ENCODE measurements at places on chromosomes 6 and 20.

DNA sequence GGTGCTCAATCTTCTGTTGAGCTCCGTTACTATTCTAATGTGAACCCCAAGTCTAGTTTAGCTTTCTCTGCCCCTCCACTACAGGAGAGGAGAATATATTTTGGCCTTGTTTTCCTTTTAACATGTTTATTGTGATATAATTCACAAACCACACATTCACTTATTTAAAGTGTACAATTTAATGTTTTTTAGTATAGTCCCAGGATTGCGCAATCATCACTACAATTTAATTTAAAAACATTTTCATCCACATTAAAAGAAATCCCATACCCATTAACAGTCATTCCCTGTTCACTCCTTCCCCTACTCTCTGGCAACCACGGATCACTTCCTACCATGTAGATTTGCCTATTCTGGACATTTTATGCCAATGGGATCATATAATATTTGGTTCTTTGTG is 64.5 kb upstream of the BMP6 start:
- no peak for DNase-seq

- no peak for DNase-seq
Observed at GRCh38 chr6:36716476-36717093, 19.0 kb downstream of the RAB44 start.

DNA sequence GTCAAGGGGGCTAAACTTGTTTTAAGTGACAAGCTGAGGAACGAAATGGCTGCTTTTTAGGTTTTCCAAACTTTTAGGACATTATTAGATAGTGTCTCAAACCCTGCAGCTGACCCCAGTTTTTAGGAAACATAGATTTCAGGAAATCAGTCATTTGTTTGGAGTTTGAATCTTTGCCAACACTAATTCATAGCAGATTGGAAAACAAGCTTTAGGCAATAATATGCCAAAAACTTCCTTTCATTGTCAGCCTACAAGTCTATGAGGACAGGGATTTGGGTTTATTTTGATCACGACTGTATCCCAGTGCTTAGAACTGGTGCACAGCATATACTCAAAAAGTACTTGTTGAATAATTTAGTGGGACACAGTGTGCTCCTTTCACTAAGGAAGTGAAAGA is 123.2 kb downstream of the TINAG start:
- DNase-seq: no peak

DNA sequence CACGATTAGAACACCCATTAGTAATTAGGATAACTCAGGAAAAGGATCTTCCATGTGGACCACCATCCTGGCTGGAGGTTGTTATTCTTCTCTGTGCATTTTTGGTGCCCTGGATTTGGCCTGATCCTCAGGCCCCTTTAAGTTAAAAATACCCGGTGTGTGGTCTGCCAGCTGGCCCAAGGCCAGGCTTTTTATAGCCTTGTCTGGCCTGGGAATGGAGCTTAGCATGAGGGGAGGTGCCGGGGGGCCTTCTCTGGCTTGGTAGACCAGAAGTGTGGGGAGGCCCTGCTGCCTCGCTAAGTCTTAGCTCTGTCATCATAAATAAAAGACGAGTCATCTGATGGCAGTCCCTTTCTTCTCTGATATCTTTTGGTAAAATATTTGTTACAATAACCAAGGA is 71.4 kb downstream of the ARID1B start:
- no peak for DNase-seq

DNA sequence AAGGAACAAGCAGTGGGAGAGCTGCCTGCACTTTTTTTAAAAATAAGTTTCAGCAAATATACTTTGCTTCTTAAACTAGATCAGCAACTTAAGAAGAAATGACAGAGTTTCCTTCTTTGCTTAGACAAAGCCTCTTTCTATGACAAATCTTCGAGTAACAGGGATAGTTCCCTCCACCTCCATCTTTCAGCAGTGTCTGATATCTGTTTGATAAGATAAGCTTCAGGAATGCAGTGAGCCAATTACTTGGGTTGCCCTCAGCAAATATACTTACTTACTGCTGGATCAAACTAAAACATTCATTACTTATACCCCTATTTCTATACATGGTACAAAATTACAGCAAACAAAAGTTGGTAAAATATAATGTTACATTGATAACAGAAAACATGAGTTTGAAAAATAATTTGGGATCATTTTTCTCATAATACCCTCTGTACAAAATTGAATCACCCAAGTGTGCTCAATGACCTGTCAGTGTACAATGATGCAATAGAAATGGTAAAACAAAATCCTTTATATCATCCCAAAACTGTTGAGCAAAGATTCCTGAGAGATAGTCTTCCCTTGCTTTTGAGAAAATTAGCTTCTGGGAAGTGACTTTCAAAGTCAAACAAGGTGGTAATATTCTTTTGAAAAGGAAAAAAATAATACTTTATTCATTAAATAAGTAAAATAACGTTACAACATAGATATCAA is 24.5 kb downstream of the FRK start:
- no peak for DNase-seq

DNA sequence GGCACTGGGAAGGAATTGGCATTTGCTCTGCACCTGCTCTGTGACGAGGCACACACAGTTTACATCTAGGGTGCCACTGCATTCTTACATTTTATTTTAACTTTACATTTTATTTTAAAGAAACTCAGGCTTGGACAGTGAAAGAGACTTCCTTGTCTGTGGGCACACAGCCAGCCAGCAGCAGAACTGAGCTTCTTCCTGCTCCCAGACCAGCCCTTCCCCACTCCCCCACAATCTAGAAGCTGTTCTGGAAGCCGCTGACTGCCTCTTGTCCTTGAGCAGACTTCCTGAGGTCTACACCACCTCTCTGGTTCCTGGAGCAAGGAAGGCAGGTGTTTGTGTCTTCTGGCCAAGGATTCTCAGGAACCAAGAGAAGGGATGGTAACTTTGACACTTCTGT is 27.9 kb upstream of the CD93 start:
- DNase-seq: no peak

GRCh38 chr6:125188037-125188436 is 34.5 kb downstream of the TPD52L1 start:
- DNase-seq: no peak

DNA sequence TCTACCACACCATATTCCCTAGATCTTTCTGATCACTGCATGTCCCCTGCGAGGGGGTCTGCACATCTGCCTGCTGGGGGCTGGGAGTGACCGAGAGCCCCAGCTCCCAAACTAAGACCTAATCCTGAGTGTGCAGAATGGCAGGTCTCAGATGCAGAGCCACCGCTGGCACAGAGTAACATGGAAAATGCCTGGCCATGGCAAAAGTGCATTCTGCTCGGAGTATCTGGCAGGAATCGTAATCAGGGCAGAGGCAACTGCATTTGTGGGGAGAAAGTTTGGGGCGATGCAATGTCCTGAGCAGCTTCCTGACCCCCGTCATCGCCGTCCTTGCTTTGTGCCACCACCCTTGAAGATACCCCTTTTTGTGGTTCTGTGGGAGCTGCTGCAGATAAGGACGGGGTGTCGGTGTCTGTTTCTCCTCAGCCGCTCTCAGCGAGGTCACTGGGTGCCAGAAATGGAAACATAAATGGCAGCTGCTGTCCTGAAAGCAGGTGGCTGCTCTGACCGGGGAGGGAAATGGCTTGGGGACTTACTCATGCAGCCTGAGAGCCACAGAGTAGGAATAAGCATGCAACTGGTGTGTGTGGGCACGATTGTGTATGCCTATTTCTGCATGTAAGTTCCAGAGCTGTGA is 157.9 kb downstream of the LY86 start:
- no peak for DNase-seq

DNA sequence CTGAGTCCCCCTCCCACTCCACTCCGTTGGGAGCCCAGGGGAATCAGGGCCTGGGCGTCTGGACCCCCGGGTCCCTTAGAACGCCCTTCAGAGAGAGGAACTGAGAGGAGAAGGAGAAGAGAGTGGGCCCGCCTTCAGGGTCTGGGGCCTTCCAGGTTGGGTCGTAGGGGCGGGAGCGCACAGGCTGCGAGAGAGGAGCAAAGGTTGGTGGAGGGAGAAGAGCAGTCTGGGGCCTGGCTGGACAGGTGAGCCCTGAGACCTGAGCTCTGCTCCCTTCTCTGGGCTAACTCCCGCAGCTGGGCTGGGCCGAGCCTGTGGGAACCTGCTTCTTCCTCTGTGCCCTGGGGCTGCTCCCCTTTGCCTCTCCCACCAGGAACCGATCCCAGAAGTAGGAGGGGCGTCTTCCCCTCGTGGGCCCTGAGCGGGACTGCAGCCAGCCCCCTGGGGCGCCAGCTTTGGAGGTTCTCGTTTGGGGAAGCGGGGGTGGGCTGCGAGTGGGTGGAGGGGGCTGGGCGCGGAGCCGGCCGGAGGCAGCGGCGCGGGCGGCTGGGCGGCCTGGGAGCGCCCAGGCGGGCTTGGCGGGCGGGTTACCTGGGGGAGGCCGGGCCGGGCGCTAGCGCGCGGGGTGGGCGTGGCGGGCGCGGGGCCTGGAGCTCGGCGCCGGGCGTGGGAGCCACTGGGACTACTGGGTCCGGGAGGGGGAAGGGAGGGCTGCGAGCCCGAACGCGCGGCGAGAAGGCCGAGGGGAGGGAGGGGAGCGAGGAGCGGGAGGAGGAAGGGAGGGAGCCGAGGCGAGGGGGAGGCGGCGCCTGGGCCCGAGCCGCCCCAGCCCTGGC is at the start of gene DDR1:
DDR1 (plus strand) TSS at position 835 of the 836 bp plus-strand sequence. CDS start 4,211 bp downstream, outside the sequence.
- peak; percentile 89 for DNase-seq
